ENCODE measurements at places on chromosomes 16 and 17.

DNA sequence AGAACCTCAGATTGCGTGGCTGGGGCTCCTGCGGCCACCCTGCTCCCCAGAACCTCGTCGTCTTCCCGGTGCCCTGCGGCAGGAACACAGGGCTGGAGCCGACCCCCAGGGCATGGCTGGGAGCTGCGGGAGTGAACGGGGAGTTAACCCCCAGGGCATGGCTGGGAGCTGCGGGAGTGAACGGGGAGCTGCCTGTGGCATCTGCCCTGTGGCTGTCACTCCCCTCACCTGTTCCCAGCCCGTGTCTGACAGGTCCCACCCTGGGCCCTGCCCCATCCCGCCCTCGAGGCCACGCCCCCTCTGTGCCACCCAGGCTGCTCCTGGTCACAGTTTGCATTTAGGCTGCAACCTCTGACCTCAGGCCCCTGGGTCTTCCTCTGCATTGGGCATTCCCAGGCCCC is 39.4 kb upstream of the ACSF3 start:
- no peaks in the 10 kb centered on the region for H3K36me3 ChIP-seq
- no peaks in the 10 kb centered on the region for H3K27me3 ChIP-seq
- no peaks in the 10 kb centered on the region for H3K4me1 ChIP-seq
- no peak overlapping the region for H3K27ac ChIP-seq
- DNase-seq: no peak
- no peak overlapping the region for H3K4me3 ChIP-seq

GRCh38 chr17:27293359-27293897 is 486 bp upstream of the WSB1 start:
- peak overlapping the region; percentile 97 for H3K4me3 ChIP-seq
- H3K36me3 ChIP-seq: peaks cover 7% of the 10 kb centered on the region
- no peaks in the 10 kb centered on the region for H3K27me3 ChIP-seq
- peaks cover 34% of the 10 kb centered on the region for H3K4me1 ChIP-seq
- peak overlapping the region; percentile 98 for H3K27ac ChIP-seq

DNA sequence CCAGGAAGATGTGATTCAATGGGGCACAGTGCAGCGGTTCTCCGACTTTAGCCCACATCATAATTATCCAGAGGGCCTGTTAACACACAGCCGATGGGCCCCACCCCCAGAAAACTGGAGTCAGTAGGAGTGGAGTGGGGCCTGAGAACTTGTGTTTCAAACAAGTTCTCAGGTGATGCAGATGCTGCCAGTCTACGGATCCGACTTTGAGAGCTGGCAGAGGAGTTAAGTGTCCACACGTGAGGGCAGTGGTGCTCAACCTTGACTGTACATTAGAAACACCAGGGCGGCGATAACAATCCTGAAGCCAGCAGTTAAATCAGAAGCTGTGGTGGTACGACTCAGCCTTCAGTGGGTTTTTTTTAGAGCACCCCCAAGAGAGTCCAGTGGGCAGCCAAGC is 75.0 kb downstream of the GPRC5B start:
- H3K27me3 ChIP-seq: peaks cover 3% of the 10 kb centered on the region
- H3K36me3 ChIP-seq: peaks cover 7% of the 10 kb centered on the region
- no peak for DNase-seq
- no peak overlapping the region for H3K4me3 ChIP-seq
- H3K27ac ChIP-seq: no peak overlapping the region
- peaks cover 21% of the 10 kb centered on the region for H3K4me1 ChIP-seq

DNA sequence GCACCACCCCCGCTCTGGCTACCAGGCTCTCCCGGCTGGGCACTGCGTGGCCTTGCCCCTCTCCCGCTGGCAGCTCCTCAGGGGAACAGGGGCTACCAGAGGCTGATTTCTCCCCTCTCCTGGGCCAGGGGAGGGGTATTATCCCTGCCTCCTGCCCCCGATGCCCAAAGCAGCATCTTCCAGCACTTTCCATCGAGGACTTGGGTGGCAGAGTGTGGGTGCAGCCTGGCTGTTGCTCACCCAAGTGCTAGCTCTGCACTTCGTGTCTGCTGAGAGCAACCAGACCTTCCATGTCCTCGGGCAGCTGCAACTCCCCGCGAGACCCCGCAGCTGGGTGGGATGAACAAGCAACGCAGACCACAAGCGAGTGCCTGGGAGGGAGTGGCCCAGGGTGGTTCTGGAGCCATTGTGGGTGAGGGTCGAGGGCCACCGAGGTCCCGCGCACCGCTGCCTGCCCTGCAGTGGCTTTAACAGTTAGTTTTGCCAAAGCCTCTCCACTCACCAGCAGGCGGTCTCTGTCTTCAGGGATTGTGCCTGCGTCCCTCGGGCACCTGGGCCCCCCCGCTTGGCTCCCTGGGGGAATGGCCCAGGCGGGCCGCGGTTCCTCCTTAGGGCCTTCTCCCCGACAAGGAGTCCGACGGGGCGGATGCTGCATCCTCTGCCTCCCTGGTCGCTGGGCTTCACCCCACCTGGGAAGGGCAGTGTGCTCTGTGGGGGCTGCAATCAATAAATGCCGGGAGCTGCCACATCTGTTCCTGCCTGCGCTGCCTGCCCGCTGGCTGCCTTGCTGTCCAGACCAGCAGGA is 8.4 kb downstream of the SLC25A10 start:
- no peak overlapping the region for H3K27ac ChIP-seq
- no peak overlapping the region for H3K4me3 ChIP-seq
- DNase-seq: no peak
- no peaks in the 10 kb centered on the region for H3K27me3 ChIP-seq
- no peaks in the 10 kb centered on the region for H3K4me1 ChIP-seq

DNA sequence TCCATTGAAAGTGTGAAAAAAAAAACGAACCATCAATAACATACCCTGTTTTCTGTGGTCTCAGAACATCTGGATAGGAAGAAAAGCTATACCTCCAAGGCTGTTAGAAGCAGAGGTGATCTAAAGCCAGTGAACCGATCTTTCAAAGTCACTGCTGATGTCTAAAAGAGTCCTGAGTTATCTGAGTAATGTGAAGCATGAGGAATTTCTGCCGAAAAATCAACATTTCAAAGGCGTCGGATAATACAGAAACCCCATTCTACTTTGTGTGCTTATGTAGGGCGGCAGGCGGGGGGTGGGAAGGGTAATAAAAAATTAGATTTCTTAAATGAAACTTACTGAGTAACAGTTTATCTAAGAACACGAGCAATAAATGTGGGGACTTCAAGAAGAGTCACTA is 3.9 kb downstream of the XYLT1 start:
- no peak for DNase-seq
- no peaks in the 10 kb centered on the region for H3K27me3 ChIP-seq
- H3K27ac ChIP-seq: no peak overlapping the region

- H3K36me3 ChIP-seq: no peaks in the 10 kb centered on the region
- DNase-seq: no peak
- no peak overlapping the region for H3K4me3 ChIP-seq
- H3K27ac ChIP-seq: peak overlapping the region; percentile 46
Measured at GRCh38 chr17:9290226-9290613, 268.9 kb downstream of the NTN1 start.

GRCh38 chr17:41264599-41264998 is 579 bp upstream of the KRTAP9-6 start:
- no peaks in the 10 kb centered on the region for H3K36me3 ChIP-seq
- no peaks in the 10 kb centered on the region for H3K4me1 ChIP-seq
- H3K27me3 ChIP-seq: peaks cover 5% of the 10 kb centered on the region

DNA sequence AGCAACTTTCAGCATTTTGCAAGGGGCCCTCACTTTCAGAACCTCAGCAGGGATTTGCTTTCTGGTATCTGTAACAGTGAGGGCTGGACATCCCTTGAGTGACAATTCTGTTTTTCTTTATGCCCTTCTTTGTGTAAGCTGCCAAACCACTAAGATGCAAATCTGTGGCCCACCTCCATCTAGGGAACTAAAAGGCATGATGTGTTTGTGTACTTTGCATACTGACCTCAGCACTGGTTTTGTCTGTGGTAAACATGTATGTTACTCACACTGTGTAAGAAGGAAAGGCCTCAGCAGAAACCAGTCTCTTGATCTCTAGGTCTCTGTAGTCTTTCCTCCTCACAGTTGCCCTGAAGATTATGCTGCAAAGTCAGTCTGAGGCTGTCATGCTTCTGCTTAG is 396.6 kb upstream of the DYNLRB2 start:
- no peak overlapping the region for H3K27ac ChIP-seq
- no peak overlapping the region for H3K4me3 ChIP-seq
- no peaks in the 10 kb centered on the region for H3K36me3 ChIP-seq
- DNase-seq: no peak
- no peaks in the 10 kb centered on the region for H3K4me1 ChIP-seq

GRCh38 chr17:43768382-43768781 is 9.8 kb upstream of the SOST start:
- no peak for DNase-seq
- H3K27ac ChIP-seq: no peak overlapping the region
- H3K27me3 ChIP-seq: no peaks in the 10 kb centered on the region
- H3K36me3 ChIP-seq: peaks cover 13% of the 10 kb centered on the region
- H3K4me1 ChIP-seq: no peaks in the 10 kb centered on the region
- no peak overlapping the region for H3K4me3 ChIP-seq

- no peak overlapping the region for H3K27ac ChIP-seq
- no peak for DNase-seq
- no peaks in the 10 kb centered on the region for H3K4me1 ChIP-seq
- no peak overlapping the region for H3K4me3 ChIP-seq
- no peaks in the 10 kb centered on the region for H3K27me3 ChIP-seq
- H3K36me3 ChIP-seq: peaks cover 20% of the 10 kb centered on the region
Measured at GRCh38 chr16:84485255-84486010, 19.0 kb downstream of the MEAK7 start.

- no peaks in the 10 kb centered on the region for H3K4me1 ChIP-seq
- no peak overlapping the region for H3K4me3 ChIP-seq
- no peak for DNase-seq
- no peaks in the 10 kb centered on the region for H3K36me3 ChIP-seq
- H3K27me3 ChIP-seq: peaks cover 28% of the 10 kb centered on the region
Measured at GRCh38 chr17:21376759-21377690, 868 bp downstream of the KCNJ12 start.

Data from activated T-helper 1 cell treated with anti-CD3 and anti-CD28 coated beads, Interleukin-12 subunit alpha, Interleukin-12 subunit beta, Interleukin-2, Interleukin-4 antibody, amounts not matched to agents 30 ng/mL and 10 ng/mL and 1 ng/mL, durations not matched to agents 14 hours and 24 hours and 36 hours (primary cell).